ENCODE measurements at places on chromosomes 6 and 20.

DNA sequence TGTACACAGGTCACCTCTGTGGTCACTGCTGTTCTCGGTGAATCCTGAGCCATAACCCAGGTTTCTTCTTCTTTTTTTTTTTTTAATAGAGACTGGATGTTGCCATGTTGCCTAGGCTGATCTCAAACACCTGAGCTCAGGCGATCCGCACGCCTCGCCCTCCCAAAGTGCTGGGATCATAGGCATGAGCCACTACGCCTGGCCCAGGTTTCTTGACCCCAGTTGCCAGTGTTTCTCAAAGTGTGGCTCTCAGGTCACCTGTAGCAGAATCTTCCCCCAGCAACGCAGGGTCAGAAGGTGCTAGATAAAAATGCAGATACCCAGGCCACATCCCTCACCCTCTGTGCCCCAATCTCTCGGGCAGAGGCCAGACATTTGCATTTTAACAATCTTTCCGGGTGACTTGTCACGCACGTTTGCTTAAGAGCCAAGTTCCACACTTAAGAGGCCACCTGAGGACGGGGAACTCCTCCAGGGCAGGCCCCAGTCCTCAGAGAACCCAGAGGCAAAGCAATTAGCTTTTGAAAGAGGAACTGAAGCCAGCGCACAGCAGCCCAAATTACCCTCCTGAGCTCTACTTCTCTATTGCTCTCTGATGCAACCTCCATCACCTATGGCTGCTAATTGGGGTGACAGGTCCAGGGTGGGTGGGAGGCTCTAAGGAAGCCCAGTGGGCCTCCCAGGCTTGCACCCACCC, 81.8 kb downstream of the NFATC2 start:
- DNase-seq = no peak

DNA sequence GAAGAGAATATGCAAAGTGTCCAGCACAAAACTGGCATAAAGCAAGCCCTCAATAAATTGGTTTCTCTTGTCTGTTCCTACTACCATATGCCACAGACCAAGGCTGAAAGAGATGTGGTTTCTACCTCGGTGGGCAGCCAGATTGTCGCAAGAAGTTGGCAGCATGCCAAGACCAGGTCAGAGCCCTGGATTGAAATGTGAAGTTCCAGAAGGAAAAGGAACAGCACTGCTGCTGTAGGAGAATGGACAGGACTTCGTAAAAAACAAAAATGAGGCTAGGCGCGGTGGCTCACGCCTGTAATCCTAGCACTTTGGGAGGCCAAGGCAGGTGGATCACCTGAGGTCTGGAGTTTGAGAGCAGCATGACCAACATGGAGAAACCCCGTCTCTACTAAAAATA, 22.1 kb downstream of the MRPL14 start:
- DNase-seq = no peak

DNA sequence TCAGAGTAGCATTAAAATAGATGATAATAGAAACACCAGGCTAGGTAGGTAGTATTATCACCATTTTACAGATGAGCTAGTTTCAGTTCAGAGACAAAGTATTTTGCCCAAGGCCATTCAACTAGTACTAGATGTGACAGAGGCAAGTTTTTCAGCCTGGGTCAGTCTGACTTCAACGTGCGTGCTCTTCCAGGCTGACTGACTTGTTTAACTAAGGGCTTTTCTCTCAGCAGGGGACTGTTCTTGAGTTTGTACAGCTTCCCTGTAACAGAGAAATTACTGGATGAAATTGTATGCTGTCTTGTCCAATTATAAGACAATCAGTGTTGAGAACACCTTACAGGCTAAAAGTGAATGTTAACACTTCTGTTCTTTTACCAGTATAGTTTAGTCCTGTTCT, 333.5 kb upstream of the MAN1A1 start:
- DNase-seq = no peak

- DNase-seq = no peak
Measured at GRCh38 chr6:43845646-43846045, 75.6 kb downstream of the VEGFA start.

DNA sequence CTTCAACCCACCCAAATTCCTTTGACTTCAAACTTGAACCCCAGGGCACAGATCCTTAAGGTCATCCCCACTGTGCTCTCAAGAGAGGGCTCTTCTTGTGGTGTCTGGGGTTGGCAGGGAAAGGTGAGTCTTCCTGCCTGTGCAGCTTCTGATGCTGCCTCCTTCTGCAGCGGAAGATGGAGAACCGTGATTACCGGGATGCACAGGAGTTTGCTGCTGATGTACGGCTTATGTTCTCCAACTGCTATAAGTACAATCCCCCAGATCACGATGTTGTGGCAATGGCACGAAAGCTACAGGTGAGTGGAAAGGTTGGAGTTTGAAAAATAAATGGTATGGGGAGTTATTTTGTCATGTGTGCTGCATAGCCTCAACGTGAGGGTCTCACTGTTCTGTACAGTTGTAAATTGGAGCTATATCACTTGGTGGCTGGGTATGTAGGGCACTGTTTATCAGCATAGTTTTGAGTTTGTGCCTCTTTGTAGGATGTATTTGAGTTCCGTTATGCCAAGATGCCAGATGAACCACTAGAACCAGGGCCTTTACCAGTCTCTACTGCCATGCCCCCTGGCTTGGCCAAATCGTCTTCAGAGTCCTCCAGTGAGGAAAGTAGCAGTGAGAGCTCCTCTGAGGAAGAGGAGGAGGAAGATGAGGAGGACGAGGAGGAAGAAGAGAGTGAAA, 9.0 kb downstream of the BRD2 start:
- DNase-seq = no peak

- DNase-seq = no peak
Measured at GRCh38 chr20:1993986-1994385, at the start of gene PDYN. Gene PDYN (minus strand): TSS chr20:1994058. CDS start chr20:1983084, 10,974 bp downstream.
